Activated CD4-positive, CD25-positive, alpha-beta regulatory T cell treated with anti-CD3 and anti-CD28 coated beads, Interleukin-2, amount 50 U/mL, for 72 hours (primary cell): ENCODE measurements at places on chromosomes 5 and 9.

- DNase-seq, result no peak
These were observed 69.2 kb downstream of the ANGPTL2 start for GRCh38 chr9:127053057-127053821.

DNA sequence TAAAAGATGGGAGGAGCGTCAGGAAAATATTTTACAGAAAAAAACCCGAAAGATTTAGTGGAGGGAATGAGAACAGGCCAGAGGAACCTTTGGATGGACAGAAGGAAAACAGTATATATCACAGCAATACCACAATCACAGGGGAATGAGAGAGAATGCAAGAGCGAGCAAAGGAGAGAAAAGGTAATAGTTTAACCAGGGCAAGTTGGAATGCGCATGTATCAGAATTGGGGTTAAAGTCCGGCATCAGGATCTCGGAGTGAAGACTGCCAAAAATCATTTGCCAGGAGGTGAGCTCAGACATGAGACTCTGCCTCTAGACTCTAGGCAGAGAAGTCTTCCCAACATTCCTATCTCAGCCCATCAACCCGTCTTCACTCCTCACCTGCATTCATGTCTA is 36.8 kb downstream of the PCDHGC5 start:
- DNase-seq, result no peak

DNA sequence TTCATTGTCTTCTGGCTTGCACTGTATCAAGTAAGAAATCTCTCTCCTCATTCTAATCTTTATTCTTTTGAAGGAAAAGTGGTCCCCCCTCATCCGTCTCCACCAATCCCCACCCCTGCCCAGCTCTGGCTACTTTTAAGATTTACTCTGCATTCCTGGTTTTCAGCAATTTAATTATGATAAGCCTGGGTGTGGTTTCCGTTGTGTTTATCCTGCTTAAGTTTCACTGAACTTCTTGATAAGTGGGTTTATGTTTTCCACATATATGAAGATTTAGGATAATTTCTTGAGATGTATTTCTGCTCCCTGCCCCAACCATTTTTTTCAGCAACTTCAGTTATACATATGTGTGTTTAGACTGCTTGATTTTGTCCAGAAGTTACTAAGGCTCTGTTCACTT is 46.5 kb downstream of the PTBP3 start:
- DNase-seq, result no peak

DNA sequence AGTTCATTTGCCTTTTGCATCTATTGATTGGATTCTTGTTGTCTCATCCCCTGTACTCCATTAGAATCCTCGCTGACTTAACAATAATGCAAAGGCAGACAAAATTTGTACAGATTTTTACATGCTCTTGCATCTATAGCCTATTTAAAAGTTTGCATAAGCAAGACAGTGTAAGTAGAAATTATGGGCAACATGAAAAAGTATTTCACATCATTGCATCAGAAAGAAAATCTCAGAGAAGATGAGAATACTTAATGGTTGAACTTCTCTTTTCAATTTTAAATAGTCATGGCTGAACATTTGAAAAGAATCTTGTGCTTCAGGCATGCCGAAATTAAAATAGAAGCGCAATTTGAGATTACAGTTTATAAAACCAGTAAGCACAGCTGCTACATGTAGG is 226.4 kb downstream of the EFNA5 start:
- no peak for DNase-seq

GRCh38 chr9:19967216-19967887 is 178.5 kb upstream of the SLC24A2 start:
- DNase-seq, result no peak

DNA sequence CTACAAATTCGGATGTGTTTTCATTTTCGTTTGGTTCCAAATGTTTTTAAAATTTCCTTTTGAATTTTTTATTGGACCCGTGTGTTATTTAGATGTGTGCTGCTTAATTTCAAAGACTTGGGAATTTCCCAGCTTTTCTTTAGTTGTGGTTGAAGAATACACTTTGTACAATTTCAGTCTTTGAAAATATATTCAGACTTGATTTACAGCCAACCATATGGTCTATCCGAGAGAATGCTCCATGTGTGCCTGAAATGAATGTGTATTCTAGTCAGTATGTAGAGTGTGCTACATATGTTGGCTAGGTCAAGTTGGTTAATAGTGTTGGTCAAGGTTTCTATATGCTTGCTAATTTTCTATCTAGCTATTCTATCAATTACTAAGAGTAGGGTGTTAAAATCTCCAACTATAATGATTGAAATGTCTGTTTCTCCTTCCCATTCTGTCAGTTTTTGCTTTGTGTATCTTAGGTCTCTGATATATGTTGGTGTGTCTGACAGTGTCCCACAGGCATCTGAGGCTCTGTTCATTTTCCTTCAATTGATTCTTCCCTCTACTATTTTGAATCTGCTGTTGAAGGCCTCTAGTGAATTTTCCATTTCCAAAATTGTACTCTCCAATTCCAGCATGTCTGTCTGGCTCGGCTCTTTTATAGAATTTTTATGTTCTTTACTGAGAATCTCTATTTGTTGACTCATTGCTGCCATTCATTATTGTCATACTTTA is 36.2 kb downstream of the RNF130 start:
- no peak for DNase-seq

GRCh38 chr5:73302797-73303147 is 129.8 kb downstream of the TMEM174 start:
- no peak for DNase-seq

DNA sequence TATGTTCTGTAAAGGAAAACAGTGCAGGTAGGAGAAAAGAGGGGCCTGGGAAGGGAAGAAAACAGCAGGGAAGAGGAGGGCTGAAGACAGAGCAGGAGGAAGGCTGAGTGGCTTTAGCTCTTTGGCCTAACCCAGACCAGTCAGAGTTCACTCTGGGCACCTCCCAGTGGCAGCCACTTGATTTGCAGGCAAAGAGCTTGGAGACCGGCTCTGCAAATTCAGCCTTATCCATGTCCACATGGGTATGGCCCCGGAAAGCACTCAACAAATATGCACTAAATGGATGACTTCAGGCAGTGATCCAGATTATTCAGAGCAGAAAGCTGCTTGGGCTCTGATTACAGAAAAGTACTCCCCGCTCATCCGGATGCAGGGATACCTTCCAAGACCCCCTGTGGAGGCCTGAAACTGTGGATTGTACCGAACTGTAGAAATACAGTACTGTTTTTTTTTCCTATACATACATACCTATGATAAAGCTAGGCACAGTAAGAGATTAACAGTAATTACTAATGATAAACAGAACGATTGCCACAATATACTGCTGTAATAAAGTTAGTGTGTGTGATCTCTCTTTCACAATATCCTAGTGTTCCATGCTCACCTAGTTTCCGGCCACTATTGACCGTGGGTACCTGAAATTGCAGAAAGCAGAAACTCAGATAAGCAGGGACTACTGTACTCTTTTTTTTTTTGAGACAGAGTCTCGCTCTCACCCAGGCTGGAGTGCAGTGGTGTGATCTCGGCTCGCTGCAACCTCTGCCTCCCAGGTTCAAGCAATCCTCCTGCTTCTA is 4.6 kb upstream of the RNU6ATAC start:
- DNase-seq, result no peak

GRCh38 chr9:32430720-32431119 is 46.3 kb downstream of the ACO1 start:
- DNase-seq, result no peak

GRCh38 chr9:129013674-129014073 is 14.5 kb downstream of the SH3GLB2 start:
- DNase-seq, result no peak

- no peak for DNase-seq
These were observed 56.2 kb upstream of the ZSWIM6 start for GRCh38 chr5:61275841-61276240.

DNA sequence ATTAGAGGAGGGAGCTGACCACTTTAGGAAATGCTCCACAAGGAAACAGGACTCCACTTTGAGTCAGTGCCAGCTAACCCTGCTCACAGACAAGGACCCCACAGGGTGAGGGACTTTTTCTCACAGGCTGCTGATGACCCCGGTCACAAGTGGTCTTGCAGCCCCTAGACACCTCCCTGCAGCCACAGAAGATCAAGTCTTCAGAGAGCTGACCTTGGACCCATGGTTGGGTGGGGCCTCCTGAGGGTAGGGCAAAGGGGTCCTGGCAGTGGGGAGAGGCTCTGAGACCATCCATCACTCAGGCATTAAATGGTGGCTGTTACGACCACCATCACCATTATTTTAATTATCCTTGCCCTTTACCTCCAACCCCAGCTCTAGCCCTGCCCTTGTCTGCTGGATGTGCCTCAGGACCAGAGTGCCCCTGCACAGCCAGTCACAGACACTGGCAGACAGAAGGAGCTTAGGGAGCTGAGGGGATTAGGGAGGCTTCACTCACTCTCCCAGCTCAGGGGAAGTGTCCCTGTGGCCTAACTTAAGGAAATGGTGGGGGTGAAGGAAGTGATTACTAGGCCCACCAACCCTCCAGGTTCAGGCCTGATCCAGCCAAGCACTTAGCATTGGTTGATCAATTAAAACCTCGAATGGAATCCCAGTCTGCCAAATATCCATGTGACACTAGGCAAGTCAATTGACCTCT is 1.6 kb downstream of the ACSL6 start:
- DNase-seq, result peak; percentile 27

- no peak for DNase-seq
These were observed 119.8 kb downstream of the GADD45G start for GRCh38 chr9:89724659-89725058.

DNA sequence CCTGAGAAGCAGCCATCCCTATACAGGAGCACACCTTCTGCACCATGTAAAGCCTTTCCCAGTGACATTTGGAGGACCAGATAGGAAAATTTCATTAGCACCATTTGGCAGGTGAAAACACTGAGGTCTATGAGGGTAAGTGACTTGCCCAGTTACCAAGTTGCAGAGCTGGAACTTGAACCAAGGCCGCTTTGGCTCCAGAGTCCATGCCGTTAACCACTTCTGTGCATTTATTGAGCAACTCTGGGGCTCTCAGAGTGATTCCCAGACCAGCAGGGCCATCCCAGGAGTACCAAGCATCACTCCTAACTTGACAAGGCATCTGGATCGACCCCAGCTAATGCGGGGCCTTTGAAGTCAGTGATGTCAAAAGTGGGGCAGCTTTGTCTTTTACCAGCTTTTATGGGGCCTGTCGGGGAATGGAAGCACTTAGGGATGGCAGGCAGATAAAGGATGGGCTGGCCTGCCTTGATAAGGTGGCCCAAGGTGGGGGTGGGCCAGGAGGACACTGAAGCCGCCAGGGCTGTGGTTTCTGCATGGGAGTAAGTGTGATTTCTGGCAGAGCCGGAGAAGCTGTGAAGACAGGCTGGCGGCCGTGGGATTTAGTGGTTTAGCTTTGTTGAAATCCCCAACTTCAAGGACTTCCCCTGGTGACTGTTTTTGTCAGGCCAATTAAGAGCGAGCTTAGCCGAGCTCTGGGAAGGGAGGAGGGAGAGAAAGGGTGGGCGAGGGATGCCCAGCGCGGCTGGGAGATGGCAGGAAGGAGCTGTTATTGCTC is 127.3 kb downstream of the MACROH2A1 start:
- DNase-seq, result no peak

- no peak for DNase-seq
These were observed 78.0 kb downstream of the ISOC1 start for GRCh38 chr5:129172580-129172979.

- no peak for DNase-seq
These were observed 49.0 kb upstream of the DHFR start for GRCh38 chr5:80703747-80704146.

DNA sequence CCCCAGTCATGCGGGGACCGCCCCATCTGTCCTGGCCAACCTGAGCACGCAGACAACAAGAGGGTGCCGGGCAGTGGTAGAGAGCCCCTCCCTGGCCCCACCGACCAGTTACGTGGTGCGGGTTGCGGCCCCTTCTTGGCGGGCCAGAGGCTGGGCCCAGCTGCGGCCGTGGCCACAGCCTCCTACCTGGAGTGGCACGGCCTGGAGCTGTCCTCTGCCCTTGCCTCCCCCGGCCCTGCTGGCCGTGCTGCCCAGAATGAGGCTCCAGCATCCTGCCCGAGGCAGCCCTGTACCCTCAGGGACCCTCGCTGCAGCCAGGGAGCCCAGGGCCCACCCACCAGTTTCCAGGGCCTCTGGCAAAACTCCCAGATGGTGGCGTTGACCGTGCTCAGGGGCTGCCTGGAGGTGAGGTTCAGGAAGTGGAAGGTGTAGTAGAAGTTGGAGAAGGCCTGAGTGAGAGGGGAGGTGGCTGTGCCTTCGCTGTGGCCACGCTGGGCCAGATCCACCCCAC is 5.7 kb downstream of the ENTPD8 start:
- no peak for DNase-seq

DNA sequence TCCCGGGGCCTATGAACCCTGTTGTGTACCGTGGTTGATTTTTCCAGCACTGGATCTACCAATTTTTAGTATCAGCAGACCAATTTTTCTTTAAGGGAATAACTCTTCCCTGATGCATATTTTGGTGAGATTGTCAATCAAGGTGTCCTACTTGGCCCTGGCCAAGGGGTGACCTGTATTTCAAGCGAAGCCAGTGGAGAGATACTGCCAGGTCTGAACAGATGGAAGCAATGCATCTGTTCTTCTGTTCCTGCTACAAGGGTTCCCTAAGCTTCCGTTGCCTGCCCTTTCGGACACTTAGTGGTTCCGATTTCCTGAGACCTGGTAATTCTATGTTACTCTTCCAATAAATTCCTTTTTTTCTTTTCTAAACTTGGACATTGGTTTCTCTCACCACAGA is 37.3 kb downstream of the ADAM19 start:
- no peak for DNase-seq

DNA sequence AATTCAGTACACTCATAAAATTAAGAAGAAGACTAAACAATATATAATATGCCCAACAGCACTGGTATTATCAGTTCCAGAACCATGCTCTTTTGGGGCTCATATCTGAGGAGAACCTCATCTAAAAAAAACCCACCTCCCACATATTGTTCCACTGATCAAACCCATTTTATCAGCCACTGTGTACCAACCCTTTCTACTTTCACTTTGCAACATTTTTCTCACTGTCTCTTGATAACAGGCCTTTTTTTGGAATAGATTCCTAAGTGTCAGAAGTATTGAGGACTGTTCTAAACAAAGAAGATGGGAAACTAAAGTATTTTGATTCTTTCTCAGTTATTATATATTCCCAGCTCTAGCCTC is 173.2 kb downstream of the GABRB2 start:
- no peak for DNase-seq

GRCh38 chr5:43042626-43043399 is 2.7 kb upstream of the ANXA2R start:
- DNase-seq, result peak; percentile 58

DNA sequence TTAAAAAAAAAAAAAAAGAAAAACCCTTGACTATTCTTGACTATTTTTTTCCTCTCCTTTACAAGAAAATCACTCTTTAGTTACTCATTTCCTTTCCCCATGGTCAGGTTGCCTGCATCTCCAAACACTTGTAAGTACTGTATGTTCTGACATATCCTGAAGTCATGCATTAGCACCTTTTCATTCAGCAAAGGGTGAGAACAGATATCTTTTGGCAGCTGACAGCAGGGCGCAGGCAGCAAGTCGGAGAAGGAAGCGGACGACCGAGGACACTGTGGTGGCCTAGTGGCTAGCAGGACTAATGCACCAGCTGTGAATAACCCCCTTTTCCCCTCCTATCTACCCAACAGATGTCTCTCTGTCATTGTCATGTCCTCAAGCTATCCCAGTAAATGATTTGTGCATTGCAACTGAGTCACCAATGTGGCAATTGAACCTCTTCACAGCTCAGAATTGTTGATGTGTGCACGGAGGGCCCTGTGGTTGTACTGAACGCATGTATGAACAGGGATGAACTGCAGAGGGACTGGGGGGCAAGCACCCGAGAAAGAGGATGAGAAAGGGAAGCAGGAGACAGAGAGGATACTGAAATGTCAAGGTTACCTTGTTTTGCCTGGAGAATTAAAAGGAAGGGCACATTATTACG is 996.0 kb upstream of the ARRDC3 start:
- no peak for DNase-seq
